Head of caudate nucleus (tissue), 42 donors: ENCODE measurements at places on chromosomes 11 and 22.

- no peak for DNase-seq
Measured at GRCh38 chr11:95466416-95466815, 235.4 kb upstream of the SESN3 start.

DNA sequence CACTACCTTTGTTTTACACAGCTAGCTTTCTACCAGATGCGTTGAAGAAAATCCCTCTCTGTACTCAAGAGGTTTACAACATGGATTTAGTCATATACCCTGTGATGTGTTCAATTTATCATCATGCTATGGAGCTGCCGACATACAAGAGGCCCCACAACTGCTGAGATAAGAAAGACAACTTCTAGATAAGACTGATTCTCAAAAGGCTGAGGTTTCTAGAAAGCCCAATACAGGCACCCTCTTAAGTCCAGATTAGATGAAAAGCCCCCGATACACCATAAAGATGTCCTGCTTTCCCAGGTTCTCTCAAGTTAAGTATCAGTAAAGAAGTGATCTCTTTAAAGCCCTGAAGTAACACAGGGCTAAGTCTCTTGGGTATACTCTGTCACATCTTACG, 14.3 kb downstream of the MTCH2 start:
- DNase-seq, result no peak

DNA sequence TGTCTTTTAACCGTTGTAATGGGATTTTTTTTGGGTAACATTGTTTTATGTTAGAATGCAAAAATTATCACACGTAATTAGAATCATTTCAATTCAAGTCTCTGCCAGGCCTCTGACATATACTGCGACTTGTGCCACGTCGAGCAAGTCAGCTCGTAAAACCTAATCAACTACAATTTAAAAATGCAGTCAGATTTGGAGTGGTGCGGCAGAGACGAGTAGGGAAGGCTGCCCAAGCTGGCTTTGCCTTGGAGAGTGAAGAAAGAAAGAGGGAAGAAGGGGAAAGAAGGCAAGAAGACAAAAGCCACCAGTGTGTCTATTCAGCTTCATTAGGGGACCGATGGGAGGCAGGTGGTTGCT, 110.7 kb downstream of the MIAT start:
- DNase-seq, result no peak

DNA sequence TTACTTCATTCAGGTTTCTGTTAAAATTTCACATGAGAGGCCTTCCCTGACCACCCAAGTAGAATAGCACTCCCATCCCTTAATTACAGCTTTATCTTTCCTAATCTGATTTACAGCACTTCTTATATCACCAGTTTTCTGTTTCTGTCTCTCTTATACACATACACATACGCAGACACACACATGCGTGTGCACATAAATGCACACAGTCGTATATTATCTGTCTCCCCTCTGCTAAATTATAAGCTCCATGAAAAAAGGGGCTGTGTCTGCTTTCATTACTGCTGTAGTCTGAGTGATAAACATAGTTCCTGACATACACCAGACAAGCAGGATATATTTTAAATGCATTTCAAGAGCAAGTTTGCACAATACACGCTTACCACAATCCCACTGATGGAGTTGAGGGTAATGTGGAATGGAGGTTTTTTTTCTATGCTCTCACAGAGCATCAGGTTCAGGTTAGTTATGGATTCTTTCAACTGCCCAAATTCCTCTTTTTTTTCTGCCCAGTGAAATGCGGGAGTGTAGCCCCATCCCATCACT, 13.7 kb upstream of the TOP3B start:
- DNase-seq, result no peak

DNA sequence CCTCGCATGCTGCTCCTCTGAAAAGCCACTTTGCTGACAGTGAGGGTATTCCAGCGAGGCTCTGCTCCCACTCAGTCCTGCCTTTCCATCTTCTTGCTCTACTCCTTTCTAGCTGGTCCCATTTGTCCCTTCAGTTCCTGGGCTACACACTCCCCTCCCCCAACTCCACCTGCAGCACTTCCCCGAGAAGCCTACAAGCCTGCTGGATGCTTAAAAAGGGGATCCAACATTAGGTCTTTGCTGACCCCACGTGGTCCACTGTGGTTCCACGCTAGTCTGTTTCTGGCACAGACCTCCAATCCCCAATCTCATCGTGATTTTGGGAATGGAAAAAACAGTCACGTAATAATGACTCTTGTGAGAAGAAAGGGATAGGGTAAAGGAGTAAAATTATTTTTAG, 121.6 kb upstream of the SNX19 start:
- no peak for DNase-seq

- DNase-seq, result no peak
Measured at GRCh38 chr11:83572581-83573496, 286.7 kb upstream of the CCDC90B start.

- no peak for DNase-seq
Measured at GRCh38 chr11:15770798-15771414, 585.4 kb downstream of the SOX6 start.

DNA sequence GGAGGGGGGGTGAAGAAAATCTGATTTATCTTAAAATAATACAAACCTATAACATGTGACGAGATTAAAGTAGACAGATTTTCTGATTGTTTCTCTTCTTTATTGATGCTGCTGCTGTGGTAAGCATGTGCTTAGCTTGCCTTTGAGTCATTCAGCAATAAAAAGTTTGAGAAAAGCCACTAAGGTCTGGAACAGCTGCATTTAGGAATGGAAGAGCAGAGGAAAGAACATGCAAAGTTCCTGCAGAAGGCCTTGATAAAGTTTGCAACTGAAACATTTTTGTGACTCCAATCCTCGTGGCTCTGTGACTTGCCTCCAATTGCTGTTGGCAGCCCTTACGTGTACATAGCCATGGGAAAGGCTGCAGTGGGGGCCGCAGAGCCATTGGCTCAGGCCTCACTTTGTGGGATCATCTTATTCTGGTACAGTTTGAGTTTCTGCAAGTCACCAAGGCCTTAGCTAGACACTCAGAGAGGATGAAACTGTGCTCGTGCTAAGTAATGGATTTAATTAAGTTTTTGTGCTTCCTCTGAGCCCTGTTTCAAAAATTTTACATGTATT, 370.2 kb downstream of the AASDHPPT start:
- no peak for DNase-seq

DNA sequence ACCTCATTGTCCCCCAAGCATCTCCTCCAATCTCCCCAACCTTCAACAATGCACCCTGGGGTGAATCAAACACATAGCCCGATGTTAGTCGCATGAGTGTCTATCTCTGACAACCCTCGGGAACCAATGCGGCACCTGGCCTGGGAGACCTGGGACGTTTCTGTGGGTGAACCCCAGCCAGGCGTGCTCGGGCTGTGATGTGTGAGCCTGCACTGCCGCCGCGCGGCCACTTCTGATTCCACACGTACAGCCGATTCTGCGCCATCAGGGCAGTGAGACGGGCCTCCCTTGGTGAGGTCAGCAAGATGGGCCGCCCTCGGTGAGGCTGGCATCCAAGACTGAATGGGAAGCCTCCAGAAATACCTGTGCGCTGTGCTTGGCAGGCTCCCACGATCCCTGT, 5.2 kb upstream of the H19 start:
- no peak for DNase-seq

DNA sequence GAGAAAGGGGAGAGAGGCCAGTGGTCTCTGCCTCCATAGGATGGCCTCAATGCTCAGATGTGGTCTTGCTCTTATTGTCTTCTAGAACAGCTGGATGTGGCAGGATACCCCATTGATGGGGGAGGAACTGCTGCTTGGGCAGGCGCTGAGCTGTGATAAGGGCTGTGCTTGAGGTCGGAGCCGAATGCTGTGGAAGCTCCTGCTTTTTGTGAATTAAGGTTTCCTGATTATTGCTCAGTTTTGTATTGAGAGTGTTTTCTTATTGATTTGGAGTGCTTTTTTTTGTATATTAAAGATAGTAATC, 57.2 kb downstream of the CABIN1 start:
- no peak for DNase-seq

DNA sequence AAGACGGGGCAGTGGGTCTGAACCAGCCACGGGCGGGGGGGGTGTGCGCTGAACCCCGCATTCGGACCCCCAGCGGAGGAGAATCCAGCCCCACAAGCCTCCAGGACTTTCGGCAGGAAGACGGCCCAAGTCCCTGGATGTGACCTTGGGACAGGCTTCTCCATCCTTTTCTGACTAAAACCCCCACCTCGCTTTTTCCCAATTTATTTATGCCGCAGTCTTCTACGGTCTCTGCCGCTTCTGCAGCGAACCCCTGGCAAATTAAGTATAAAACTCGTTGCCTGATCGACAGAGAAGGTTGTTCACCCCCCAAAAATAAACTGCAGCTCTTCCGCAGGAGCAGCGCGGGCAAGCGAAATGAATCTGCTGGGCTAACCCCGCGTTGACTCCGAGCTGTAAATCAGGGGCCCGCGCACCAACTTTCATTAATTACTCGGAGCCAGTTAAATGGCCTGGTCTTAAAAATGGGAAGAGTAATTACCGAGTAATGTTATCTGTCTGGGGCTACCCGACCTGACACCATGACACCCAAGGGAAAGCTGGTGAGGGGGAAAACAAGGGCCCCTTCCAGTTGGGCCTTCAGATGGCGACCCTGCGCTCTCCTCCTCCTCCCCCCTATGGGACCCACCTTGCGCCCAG, 6.6 kb downstream of the WT1 start:
- DNase-seq, result no peak

GRCh38 chr22:28882878-28883656, at the start of gene ZNRF3:
ZNRF3 (plus strand) TSS chr22:28883572; CDS start chr22:28883767, 195 bp downstream.
- DNase-seq, result peak; percentile 95

- no peak for DNase-seq
Measured at GRCh38 chr11:74770456-74770855, 21.8 kb downstream of the RNF169 start.

DNA sequence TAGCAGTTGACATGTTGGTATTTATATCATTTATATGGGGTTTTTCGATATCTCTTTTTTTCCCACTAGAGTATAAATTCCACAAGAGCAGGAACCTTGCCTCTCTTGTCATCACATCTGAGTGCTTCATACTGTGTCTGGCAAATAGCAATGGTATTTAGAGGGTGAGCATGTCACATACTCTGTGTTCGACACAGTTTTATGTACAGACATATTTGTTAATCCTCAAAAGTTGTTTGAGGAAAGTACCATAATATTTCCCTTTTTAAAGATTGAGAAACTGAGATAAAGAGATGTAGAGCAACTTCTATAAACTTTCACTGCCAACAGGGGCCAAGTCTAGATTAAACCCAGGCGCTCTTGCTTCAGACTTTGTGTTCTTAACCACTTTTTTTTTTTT, 324.6 kb upstream of the PDGFD start:
- no peak for DNase-seq

DNA sequence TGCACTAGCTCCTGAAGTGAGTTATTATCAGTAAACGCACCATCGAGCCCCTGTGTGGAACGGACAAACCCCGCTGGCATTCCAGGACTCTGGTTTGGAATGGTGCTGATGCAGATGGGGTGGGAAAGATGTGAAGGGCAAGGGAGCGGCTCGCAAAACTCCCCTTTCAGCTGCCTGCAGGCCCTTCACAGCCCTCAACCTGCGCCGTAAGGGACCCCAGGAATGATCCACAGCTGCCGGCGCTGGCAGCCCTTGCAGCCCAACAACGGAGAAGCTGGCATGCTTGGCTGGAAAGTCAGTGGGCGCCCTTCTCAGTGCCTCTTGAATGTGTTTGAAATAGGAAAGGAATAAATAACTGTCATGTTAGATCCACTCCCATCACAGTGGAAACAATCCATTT, 1445.5 kb downstream of the BRD1 start:
- DNase-seq, result no peak

GRCh38 chr11:65545853-65546216, 12.3 kb downstream of the LTBP3 start:
- DNase-seq, result no peak

GRCh38 chr11:120807414-120808150, 216.3 kb upstream of the TBCEL start:
- DNase-seq, result no peak

DNA sequence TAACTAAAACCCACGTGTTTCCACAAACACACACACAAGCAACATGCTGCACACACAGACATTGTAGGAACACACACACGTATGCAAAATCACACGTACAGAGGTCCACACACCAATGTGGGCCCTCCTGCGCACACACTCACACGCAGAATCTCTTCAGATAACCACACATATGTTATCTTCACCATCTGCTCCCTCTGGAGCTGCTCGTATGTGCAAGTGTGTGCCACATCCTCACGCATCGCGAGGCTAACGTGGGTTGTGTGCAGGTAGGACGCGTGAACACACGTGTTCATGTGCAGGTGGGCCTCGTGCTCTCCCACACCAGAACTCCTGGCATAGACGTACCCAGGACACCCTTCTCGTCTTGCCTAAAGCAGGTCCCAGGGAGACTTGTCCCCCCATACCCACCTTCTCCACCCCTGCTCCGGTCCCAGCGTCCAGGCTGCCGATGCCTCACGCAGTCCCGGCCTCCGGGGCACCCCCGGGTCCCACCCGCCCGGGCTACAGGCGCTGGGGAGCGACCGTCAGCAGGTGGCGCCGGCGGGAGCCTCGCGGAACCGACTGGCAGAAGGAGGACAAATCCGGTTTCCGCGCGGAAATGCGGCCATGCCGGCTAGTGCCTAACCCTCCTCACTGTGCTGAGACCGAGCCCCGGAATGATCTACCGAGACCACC, 10.3 kb upstream of the IGSF9B start:
- DNase-seq, result peak; percentile 75

DNA sequence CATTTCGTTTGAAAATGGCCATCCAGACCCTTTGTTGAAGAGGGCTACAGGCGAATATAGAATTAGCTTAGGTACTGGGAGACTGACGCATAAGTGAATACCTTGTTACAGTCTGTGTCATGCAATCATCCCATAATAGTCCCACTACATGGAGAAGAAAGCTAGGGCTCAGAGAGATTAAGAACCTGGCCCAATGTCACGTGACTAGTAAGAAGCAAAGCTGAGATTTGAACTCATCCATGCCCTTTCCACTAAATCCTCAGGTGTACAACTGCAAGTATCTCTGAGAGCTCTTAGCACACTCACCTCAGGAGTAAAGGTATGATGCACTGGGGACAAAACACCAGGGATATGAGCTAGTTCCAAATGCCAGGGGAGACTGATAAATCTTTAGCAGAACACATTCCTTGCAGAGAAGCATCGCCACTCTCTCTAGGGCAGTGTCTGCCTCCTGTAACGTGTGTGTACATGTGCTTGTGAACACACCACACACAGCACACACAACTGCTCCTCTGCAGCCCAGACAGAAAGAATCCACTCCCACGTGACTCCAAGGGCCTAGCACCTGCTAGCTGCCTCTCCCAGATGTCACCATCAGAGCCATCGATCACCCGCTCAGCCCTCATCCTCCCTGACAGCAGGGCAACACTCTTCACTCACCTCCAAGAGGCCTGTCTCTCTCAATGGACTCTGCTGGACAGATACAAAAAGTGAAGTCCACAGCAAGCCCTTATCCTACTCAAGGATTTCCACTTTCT, 402.8 kb downstream of the NXPE2 start:
- no peak for DNase-seq

DNA sequence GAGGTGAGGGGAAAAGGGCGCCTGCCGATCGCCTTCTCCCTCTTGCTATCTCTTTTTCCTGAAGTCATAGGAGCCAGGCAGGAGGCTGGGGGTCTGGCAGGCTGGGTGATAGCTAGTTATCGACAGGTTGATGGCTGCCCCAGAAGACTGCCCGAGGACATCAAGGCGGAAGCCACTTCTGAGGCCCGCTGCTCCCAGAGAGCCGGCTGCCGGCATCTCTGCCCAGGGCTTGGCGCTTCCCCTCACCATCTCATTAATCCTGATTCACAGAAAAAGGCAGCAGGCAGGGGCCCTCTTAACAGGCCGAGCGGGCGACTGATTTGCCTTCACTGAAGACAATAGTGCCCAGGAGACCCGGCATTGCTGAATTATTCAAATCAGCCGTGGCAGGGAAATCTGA, 124.2 kb downstream of the MIAT start:
- DNase-seq, result no peak

GRCh38 chr22:23913306-23913660, 19.1 kb downstream of the MIF start:
- no peak for DNase-seq
